KG1 (cell line): ENCODE measurements at places on chromosomes 2 and 18.

GRCh38 chr2:234373060-234373459 lies 123.8 kb downstream of the ARL4C start:
- DNase-seq, result no peak

DNA sequence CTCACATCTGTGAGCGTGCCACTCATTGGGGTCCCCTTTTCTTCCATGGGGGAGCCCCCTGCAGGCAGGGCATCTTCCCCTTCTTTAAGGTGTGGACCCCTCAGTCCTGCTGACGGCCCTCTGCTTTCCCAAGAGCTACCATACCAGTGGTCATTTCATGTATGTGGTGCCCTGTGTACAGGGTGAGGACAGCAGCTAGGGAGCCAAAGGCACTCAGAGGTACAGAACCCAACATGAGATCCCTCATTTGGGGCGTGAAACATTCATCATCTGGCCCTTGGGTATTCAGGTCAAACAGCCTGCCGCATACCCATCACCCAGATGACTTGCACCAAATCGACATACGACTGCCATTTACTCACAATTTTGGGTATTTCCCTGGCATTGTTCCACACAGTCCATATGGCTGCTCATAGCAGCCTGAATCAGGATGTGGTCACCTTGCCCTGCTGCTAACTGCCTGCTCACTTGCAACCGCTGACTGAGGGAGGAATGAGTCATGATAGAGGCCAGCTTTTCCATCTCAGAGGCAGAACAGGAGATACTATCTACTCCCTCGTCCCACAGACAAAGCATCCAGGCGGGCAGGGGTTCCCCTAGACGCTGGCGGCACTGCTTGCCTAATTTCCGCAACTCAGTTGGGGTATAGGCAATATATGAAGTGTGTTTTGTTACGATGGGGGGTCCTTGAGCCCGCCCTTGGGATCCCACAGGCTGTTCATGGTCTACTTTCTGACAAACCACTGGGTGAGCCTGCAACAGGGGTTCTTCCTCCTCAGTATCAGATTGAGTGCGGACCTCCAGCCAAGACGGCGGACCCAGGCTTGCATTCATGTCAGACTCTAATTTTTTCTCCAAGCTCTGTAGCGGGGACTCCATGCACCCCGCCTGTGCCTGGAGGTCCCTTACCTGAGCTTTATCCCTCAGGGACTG lies 228.6 kb downstream of the SATB2 start:
- DNase-seq, result peak; percentile 90

DNA sequence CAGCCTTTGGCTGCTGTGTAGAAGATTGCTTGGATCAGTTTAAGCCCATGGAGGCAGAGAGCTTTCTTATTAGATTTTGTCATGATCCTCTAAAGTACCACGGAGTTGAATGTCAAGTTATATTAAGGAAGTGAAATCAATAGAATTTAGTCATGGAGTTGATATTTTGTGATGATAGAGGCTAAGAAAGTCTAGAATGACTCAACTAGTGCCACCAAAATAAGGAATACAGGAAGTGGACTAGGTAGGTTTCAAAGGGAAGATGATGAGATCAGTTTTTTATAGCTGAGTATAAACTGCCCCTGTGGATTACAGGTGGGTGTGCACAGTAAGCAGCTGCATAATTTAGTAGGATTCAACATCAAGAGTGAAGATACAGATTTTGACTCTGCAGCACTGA lies 25.2 kb downstream of the FBXO36 start:
- no peak for DNase-seq

GRCh38 chr2:135820003-135820618 lies 16.9 kb downstream of the LCT start:
- peak; percentile 68 for DNase-seq

DNA sequence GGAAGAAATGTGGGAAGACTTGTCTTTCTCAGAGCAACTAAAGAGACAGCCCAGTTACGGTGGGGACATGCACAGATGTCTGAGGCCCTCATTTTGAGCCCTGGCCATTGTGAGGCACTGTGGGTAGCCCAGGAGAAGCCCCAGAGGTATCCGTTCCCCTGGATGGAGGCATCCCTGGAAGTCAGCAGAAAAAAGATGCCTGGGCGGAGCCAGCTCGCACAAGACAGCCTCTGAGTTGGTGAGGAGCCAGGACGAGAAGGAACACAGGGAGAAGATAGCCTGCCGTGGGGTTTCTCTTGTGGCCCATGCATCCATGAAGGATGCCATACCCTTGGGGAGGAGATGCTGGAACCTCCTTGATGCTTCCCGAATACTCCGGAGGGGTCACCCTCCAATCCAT lies 56.9 kb upstream of the SEMA4C start:
- DNase-seq, result no peak

- DNase-seq, result no peak
Measured at GRCh38 chr18:50193796-50194630, 934 bp downstream of the MYO5B start.

DNA sequence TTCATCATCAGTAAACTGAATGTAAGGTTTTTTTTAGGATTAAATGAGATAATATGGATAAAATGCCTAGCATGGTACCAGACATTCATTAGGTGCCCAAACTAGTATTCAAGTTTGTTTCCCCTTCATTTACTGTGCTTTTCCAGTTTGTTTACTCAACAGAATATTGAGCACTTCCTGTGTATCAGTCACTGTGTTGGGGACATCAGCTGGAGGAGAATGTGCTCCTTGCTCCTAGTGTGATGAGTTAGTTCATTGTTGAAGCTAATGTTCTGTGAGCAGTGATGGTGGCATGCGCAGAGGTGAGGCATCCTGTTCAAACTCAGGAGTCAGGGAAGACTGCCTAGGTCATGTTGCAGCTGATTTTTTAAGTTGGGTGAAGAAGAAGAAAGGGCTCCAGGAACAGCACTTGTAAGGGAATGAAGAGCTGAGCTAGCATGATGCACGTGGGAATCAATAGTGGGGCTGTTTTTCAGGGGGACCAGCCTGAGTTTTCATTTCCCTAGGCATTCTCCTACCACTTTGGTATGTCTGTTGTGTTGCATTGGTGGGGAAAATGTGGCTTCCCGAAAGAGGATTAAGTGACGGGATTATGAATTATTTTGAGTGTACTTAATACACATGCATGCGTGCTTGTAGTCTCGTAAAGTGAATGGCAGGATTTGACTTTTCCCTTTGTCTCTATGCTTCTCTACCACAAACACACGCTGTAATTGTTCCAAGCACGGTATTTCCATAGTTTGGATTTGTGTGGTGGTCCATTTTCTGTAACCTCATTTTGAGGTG lies 23.7 kb downstream of the TTLL4 start:
- no peak for DNase-seq

DNA sequence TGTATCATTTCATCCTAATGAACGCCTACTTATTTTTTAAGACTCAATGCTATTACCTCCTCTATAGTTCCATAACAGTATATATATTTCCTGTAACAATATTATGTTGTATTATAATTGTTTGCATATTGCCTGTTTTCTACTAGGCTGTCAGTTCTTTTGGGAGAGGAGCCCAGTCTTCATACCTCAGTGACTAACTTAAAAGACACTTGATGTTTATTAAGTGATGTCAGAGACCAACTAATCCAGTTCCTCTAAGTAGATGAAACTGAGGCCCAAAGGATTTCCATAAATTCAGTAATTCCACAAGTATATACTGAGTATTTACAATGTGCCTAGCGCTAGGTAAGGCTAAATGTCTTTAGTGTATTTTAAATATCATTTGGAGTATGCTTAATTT lies 48.9 kb upstream of the AAK1 start:
- DNase-seq, result no peak

GRCh38 chr2:188609321-188610049 lies 317.8 kb downstream of the GULP1 start:
- no peak for DNase-seq

GRCh38 chr2:75820693-75821092 lies 110.0 kb upstream of the GCFC2 start:
- no peak for DNase-seq

DNA sequence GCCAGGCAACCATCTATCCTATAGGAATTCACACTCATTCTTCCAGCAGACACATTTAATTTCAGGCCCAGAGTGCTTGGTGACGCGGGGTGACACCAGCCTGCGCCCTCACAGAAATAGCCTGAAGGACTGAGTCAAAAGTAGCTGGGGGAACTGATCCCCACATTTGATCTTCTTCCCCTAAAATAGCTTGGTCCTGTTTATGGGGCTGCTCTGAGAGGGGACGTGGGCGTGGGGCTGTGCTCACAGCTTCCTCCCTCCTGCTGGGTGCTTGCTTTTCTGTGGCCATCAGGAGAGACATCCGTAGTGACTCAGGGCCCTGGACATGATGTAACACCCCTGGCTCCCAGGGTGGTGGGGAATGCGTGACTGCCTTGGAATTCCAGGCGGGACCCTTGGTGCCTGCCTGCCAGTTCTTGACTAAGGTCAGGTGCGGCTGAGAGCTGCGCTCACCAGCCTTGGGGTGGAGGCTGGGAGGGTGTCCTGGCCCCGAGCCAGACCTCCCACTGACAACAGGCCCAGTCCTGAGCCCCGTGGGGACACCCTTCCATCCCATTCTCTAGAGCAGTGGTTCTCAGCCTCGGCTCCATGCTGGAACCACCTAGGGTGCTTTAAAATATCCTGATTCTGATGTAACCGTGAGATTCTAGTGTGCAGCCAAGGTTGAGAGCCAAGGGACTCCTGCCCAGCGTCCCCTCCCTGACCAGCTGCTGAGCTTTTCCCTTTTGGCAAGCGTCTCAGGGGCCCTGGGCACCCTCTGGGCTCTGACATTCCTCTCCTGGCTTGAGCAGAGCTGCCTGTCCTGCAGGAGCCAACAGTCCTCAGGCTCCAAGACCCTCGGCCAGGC lies 47.4 kb upstream of the SMAD7 start:
- no peak for DNase-seq

- DNase-seq, result no peak
Measured at GRCh38 chr2:170229125-170229524, 51.2 kb downstream of the MYO3B start.

- DNase-seq, result no peak
Measured at GRCh38 chr18:7394050-7394659, 163.3 kb downstream of the LRRC30 start.

- no peak for DNase-seq
Measured at GRCh38 chr2:9332136-9332852, 91.0 kb downstream of the ITGB1BP1 start.

DNA sequence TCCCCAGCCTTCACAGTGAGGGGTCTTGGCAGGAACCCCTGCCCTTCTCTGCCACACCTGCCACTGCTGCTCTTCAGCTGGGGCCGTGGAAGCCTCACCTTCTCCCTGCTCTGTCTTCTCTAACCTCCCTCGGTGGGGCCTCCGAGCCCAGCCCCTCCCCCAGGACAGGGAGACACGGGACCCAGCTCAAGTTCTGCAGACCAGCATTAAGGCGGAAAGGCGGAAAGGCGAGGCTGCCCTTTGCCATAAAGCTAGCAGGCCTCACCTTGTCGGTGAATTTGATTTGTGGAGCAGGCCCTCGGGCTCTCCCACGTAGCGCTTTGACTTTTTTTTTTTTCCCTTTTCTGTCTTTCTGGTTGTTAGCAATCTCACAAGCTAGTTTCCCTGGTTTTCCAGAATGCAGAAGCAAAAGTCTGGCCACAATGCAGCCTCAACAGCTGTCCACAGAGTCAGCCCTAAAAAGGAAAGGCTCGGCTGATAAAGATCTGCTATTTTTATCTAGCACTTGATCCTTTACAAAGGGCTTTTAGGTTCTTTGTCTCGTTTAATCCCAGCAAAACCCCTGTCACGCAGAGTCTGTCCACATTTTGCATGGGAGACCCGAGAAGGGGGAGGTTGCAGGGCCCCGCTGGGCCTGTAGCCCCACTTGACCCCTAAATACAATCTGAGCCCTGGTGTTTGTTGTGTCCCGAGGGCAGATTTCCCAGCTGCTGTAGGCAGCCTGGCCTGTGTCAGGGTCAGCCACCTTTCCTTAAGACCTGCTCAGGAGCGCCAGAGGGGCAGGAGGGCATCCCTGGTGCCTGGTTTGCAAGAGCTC lies 6.0 kb downstream of the ITM2C start:
- DNase-seq, result no peak

DNA sequence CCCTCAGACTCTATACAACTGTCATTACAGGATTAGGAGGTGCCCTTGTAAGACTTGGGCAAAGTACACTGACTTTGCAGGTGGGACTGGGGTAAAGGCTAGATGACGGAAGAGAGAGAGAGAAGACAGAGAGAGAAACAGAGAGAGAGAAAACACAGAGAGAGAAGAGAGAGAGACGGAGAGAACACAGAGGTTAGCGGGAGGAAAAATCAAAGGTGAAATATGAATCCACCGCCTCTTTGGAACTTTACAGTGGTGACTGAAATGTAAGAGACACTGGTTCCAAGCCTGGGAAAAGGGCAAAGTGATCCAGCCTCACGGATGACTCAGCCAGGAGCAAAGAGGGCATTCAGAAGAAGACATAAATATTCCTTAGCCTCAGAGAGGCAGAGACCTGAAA lies 25.1 kb upstream of the CAB39 start:
- DNase-seq, result no peak

DNA sequence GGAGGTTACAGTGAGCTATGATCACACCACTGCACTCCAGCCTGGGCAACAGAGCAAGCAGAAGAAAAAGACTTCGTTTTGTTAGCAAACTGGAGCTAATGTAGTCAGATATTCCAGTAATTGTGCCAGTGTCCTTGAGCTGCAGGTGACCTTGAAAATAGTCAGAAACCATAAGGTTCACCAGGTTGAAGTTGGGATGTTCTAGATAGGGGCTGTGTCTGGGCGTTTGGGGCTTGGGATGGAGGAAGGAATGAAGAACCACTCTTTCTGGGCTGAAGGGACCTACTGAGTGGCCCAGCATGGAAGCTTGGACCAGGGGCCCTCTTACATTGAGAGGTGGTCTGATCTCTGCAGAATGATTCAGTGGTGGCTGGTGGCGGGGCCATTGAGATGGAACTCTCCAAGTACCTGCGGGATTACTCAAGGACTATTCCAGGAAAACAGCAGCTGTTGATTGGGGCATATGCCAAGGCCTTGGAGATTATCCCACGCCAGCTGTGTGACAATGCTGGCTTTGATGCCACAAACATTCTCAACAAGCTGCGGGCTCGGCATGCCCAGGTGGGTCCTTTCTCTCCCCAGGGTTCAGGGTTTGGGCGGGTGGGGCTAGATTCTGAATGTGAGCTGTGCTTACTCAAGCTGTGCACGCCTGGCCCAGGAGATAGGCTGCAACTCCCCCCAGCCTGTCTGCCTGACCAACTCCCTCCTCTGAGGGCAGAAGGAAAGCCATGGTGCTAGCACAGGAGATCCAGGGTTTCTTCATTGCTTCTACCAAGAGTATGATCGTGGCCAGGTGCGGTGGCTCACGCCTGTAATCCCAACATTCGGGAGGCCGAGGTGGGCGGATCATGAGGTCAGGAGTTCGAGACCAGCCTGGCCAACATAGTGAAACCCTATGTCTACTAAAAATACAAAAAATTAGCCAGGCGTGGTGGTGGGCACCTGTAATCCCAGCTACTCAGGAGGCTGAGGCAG lies 17.1 kb downstream of the CCT7 start:
- no peak for DNase-seq

DNA sequence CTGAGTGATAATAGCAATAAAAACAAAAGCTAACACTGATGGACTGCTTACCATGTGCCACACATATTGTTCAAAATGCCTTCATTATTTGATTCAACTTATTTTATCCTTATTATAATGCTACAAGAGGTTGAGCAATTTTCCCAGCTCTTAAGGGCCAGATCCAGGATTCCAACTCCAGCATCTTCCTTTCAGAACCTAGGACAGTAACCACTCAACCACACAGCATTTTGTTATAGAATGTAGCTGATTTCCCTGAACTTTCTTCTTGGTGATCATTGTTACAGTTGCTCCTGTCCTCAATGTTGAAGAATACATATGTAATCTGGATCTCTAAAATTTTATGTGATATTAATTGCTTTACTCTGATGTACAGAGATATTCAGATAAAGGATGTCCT lies 341.7 kb downstream of the PIK3C3 start:
- DNase-seq, result no peak

- DNase-seq, result no peak
Measured at GRCh38 chr2:165456027-165456426, 13.5 kb upstream of the CSRNP3 start.

GRCh38 chr2:135151615-135152014 lies 99.5 kb downstream of the RAB3GAP1 start:
- DNase-seq, result no peak
